ENCODE measurements at places on chromosomes 2 and 18.

DNA sequence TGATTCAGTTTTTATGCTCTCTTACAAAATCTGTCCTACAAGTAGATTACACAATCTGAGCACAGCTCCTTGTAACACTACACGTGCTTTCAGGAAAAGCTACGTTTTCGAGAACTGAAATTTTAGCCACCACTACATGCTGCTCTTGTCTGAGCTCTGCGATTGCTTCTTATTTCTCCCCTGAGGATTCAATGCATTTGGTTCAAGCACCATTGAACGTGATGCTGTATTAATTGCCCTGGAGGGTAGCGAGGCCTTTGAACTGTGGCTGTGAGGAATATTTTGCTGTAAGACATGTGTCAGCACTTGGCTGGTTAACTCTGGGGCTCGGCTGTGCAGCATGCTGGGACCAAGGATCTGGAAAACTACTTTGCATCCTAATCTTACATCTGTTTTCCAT is 405.8 kb downstream of the EPHA4 start:
- no peak for DNase-seq

GRCh38 chr2:239118675-239119211 is 270.9 kb downstream of the TWIST2 start:
- no peak for DNase-seq

DNA sequence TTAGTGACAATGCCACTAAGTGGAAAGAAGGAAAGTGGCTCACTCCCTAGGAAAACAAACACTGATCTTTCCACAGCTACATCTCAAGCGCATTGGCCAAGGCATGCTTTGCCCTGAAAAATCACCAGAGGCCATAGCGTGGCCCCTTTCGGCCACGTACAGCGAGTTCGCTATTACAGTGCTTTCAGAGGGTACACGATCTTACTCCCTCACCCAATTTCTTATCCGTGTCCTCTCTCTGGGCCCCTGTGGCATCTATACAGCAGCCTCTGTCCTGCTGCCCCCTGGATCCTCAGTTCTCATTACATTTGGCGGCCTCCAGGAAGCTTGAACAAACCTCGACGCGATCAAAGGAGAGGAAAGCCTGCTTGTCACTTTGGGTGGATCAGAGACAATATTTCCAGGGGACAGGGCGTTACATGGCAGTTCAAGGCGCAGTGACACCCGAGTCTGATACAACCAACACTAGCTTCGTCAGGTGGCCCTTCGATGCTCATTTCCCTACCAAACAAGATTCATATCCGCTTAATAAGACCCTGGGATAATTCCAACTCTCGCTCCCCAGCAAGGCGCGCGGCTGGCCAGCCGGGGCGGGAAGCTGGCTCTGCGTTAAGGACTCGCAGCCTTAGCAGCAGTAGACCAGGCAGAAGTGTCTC is 941 bp downstream of the SKOR2 start:
- no peak for DNase-seq

GRCh38 chr18:26736301-26736700 is 129.2 kb downstream of the AQP4 start:
- no peak for DNase-seq

DNA sequence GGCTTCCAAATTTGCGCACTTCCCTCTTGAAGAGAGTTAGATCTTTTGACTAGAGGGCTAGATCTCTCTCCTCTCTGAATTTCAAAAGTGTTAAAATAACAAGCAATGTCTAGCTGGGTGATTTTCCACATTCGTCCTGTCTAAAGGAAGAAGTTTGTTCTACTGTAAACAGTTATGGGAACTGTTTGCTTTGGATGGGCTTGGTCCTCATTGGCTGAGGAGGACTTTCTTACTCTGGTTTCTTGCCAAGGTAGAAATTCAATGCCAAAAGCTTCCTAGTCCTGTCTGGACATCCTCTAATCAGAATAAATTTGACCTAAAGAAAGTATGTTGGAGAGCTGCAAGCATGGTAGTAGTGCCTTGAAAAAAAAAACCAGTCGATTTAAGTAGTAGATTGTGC is 47.4 kb upstream of the RAPH1 start:
- no peak for DNase-seq

- no peak for DNase-seq
These were observed 609.7 kb downstream of the STK39 start for GRCh38 chr2:167637741-167638140.

DNA sequence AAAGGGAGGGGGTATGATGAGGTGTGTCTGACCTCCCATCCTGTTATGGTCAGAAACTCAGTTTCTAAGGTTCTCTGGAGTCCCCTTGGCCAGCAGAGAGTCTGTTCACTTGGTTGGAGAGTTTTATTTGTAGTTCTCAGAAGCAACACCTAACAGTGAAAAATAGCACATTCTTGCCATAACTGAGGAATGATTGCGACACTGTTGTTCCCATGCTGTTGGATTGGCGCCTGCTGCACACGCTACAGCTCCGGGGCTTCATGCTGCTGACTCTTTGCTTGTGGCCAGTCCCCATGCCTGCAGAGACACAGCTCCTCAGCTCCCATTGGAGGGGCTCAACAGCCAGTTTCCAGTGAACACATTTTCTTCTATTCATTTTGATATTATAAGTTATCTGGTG is 42.1 kb downstream of the TPGS2 start:
- no peak for DNase-seq

- no peak for DNase-seq
These were observed 217.3 kb downstream of the VAPA start for GRCh38 chr18:10131081-10131459.

GRCh38 chr2:101921319-101921952 is 70.3 kb upstream of the IL1R2 start:
- no peak for DNase-seq

- DNase-seq = no peak
These were observed 49.3 kb downstream of the SLC39A10 start for GRCh38 chr2:195706161-195706900.

DNA sequence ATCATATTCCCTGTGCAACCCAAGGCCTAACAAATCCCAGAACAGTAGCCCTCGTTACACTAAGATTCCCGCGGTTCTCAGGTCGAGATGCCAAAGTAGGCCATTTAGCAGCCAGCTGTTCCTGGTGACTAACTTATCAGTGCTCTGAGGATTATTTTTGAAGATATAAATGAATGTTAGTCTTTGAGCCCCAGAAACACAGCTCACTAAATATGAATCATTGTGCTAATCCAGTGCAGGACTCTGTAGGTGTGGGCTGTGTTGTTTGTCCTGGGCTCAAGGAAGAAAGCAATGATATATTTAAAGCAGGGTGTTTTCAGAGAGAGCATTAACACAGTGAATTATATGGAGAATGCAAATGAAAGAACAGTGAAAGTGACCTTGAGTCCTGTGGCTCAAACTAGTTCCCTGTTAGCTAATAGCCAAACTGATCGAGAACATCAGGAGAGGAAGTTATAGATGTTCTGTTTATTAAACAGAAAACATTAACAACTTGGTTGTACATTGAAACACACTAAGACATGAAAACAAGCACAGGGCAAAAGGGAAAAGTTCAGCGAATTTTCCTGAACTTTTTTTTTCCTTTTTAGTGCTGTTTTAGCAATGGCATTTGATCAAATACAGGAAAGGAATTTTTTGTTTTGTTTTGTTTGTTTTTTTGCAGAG is 228.3 kb downstream of the RNF152 start:
- no peak for DNase-seq

GRCh38 chr2:223943561-223944008 is 1.6 kb downstream of the WDFY1 start:
- no peak for DNase-seq

DNA sequence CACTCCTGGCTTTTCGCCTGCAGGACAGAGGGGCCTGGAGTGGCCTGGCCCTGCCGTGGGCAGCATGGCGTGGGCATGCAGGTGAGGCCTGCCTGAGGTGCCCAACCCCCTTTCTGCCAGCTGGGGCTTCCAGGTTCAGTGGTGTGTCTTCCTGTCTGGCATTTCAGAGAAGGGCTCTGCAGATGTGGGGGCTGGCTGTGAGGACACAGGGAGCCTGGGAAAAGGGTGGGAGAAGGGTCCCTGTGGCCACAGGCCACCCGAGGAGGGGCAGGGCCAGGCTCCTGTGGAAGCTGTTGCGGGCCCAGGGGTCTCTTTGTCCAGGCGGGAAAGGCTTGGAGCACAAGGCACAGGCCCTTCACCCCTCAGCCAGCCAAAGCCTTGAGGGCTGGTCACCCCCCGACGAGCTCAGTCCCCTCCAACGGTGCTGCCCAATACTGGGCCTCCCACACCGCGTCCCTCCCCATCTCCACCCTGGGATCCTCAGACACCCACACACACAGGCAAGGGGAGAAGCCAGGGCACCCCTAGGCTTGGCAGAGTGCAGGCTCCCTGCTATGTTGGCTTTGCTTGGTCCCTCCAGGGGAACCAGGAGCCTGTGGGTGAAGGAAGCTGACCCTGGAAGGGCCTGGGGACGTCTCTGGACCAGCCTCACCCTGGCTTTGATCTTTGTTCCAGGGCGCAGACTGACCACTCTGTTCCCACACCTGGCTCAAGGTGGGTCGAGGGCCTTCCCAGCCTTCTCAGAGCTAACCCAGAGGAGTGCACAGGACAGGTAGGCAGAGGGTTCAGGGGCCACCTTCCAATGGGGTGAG is 3.7 kb upstream of the AQP12A start:
- DNase-seq = no peak

DNA sequence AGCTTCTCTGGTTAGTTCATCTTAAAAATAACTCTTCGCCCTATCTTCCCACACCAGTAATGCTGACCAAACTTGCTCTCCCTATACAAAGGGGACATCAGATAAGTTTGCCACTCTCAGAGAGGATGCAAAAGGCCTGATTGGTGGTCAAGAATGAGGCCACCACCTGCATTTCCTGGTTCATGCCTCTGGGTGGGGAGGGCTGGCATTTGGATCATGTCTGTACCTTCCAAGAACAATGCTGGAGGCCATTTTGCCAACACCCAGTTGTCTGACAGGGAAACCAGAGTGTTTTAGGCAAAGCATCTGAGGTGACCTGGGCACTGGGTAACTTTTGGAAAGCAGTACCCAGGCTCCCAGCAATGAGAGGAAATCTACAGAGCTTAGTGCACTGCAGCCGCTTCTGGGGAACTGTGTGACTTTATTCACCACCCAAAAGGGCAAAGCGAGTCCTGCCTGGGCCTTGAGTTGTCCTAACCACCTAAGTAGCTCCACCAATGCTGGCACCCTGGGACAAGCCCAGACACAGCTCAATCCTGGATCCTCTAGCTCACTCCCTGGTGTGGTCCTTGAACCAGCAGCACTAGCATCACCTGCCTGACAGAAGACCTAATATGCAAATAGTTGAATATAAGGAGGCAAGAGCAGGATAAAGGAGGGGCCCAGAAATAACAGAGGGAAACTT is 35.1 kb downstream of the CAPN13 start:
- DNase-seq = no peak

GRCh38 chr2:127422559-127423477 is 4.6 kb downstream of the PROC start:
- DNase-seq = peak; percentile 63

All from NCI-H345 (cell line).